ENCODE measurements at places on chromosomes 13 and 19.

GRCh38 chr19:12379732-12380443 is 14.4 kb upstream of the ZNF442 start:
- DNase-seq, result no peak

GRCh38 chr19:1206150-1206863 is 729 bp downstream of the STK11 start:
- DNase-seq, result no peak

DNA sequence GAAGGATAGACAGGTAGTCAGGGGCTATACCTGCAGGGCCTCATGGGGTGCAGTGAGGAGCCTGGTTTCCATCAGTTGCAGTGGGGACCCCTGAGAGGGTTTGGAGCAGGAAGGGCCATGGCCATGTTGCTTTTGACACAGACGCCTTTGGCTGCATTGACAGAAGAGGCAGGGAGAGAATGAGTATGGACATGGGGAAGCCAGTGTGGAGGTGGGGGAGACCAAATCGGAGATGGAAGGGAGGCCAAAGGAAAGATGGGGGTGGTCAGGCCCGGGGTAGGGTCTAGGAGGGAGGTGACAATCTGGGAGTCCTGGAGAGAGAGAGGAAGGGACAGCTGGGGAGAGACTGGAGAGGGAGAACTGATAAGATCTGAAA is 1.3 kb downstream of the HSD11B1L start:
- DNase-seq, result no peak

- DNase-seq, result no peak
Observed at GRCh38 chr19:7699003-7699402, 2.9 kb downstream of the FCER2 start.

- DNase-seq, result no peak
Observed at GRCh38 chr13:77919246-77919920, 752 bp upstream of the EDNRB start.

GRCh38 chr13:84263354-84264069 is 381.2 kb upstream of the SLITRK1 start:
- DNase-seq, result no peak

DNA sequence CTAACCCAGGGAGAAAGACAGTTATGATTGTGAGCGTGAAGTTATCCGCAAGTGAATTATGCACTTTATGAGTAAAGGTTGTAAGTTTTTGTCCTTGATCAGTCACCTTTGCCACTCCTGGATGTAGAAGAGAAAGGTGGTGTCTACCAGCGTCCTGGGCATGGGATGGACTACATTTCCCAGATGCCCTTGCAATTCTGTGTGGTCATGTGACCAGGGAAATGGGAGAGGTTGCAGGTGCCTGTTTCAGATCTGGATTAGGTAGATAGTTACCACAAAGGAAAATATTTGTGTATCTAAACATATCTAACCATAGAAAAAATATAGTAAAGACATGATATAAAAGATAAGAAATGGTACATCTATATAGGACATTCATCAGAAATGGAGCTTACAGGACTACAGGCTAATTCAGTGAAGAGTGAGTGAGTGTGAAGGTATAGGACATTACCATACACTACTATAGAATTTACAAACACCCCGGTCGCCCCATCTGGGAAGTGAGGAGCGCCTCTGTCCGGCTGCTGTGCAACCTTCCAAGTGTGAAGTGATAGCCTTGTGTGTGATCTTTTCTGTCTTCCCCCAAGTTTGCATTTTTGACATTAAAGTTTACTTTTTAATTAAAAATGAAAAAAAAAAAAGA is 51.6 kb upstream of the CACNA1A start:
- no peak for DNase-seq

- DNase-seq, result no peak
Observed at GRCh38 chr13:102879793-102880499, 34.1 kb downstream of the ERCC5 start.
